ENCODE measurements at places on chromosomes 6 and 20.

- no peak for DNase-seq
Observed at GRCh38 chr6:41850861-41851260, 44.3 kb downstream of the USP49 start.

DNA sequence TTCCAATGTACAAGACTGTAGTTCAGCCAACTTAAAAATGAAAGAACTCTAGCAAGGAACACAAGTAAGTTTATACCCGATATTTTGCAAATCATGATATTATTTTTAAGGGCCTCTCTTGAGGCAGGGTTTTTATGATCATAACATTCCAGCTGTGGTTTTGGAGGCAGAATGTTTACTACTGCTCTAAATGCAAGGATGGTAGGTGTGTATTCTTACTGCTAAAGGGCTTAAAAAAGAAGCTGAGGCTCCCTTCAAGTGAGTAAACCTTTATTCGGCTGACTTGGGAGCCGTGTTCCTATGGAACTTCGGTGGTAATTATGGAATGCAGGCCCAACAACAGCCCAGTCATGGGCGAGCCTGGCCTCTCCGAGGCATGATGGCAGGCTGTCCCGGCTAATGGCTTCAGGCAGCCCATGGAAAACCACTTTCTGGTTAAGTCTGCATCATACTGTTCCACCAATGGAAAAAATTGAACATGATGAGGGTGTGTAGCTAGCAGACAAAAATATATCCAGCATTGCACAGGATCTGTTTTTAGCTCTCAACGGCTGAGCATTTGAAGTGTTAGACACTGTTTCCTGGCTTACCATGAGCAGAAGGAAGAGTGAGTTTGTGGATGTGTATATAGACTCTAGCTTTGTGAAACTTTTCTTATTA, 111.5 kb downstream of the TIAM2 start:
- DNase-seq, result no peak

- DNase-seq, result no peak
Observed at GRCh38 chr20:46347841-46348803, 39.8 kb upstream of the CDH22 start.

GRCh38 chr6:41675176-41675775, 37.0 kb downstream of the MDFI start:
- DNase-seq, result no peak

GRCh38 chr20:25246182-25246999, 1.5 kb upstream of the PYGB start:
- DNase-seq, result no peak

DNA sequence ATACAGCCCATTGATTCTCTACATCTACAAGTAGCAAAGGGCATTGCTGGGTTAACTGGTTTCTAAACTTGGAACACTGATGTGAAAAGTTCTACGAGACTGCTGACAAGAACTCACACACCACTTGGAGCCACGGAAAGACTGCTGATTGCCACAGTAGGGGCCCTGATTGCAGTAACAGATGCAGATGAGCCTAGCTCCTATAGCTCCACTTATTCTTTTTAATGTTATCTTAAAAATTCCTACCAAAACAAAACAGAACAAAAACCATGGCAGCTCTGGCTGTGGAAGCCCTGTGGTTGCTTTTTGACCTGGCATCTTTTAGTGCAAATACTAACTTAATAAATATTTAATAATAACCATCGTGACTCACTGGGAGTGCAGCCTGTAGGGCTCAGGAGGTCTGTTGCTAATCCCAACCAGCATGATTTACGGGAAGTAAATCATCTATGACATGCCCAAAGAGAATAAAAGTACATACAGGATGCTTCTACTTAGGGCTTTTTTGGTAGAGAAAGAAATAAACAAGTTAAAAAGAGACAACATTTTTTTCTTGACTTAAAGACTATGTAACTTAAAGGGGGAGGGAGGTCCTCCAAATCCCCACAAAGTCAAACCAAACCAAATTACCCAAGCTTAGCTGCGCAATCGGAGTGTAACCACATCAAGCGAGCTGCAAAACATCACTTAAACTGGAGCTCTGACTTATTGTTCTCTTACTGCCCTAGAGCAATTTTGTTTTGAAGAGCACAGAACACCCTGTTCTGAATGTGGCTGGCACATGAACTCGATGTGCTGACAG, 87.2 kb downstream of the FKBP5 start:
- DNase-seq, result peak; percentile 15

- no peak for DNase-seq
Observed at GRCh38 chr20:43938932-43939761, 24.5 kb downstream of the TOX2 start.
